ENCODE measurements at places on chromosomes 5 and 9.
A peak's percentile ranks its signal among the peaks of the same experiment; 100 is the strongest.

DNA sequence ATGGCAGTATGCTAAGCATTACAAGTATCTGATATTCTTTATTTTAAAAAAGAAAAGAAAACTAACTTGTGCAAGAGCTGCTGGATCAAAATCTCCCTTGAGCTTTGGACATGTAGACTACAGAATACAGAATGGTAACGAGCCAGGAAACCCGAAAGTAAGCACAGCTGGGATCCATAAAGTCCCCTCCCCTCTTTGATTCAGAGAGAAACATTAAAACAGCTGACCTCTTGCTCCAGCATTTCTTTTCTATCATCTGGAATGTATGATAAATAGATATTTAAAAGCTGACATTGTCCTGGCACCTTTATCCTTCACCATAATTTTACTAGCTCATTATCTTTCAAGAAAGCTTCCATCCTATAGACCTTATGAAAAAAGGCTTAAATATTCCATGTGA, 28.2 kb upstream of the LPAR1 start:
- no peaks in the 10 kb centered on the region for H3K27me3 ChIP-seq
- no peaks in the 10 kb centered on the region for H3K36me3 ChIP-seq
- H3K4me3 ChIP-seq: no peak overlapping the region
- no peaks in the 10 kb centered on the region for H3K4me1 ChIP-seq
- no peak overlapping the region for H3K27ac ChIP-seq

GRCh38 chr5:148384380-148384737, 601 bp downstream of the FBXO38 start:
- peaks cover 4% of the 10 kb centered on the region for H3K36me3 ChIP-seq
- peak overlapping the region; percentile 97 for H3K27ac ChIP-seq
- peak overlapping the region; percentile 93 for H3K4me3 ChIP-seq
- no peaks in the 10 kb centered on the region for H3K27me3 ChIP-seq
- DNase-seq: no peak
- peaks cover 8% of the 10 kb centered on the region for H3K4me1 ChIP-seq

- H3K36me3 ChIP-seq: no peaks in the 10 kb centered on the region
- H3K4me3 ChIP-seq: no peak overlapping the region
- no peaks in the 10 kb centered on the region for H3K4me1 ChIP-seq
- no peak for DNase-seq
Observed at GRCh38 chr9:73451003-73451402, 299.3 kb downstream of the ANXA1 start.

- no peaks in the 10 kb centered on the region for H3K4me1 ChIP-seq
- H3K4me3 ChIP-seq: no peak overlapping the region
- DNase-seq: no peak
- no peak overlapping the region for H3K27ac ChIP-seq
Observed at GRCh38 chr9:107105784-107106183, 177.3 kb upstream of the RAD23B start.

- no peak for DNase-seq
- peaks cover 11% of the 10 kb centered on the region for H3K36me3 ChIP-seq
- H3K27ac ChIP-seq: no peak overlapping the region
- H3K27me3 ChIP-seq: no peaks in the 10 kb centered on the region
- no peaks in the 10 kb centered on the region for H3K4me1 ChIP-seq
- H3K4me3 ChIP-seq: no peak overlapping the region
Observed at GRCh38 chr9:32430720-32431119, 46.3 kb downstream of the ACO1 start.

DNA sequence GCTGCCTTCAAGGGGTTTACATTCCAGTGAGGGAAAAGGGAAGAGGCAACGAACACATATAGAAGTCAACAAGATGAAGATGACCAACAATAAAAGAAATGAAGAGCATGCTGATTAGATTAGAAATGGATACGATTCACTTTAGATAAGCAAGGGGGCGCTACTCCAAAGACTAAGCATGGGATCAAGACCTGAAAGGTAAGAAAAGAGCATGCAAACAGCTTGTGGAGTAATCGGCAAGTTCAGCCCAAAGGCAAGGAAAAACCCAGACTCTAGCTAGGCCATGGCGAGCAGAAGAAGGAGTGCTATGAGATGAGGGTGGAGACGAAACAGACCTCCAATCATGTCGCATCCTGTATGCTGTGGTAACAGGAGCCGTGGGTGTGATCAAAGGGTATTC, 124.4 kb downstream of the FANCC start:
- H3K4me3 ChIP-seq: no peak overlapping the region
- no peak overlapping the region for H3K27ac ChIP-seq
- no peak for DNase-seq
- H3K27me3 ChIP-seq: no peaks in the 10 kb centered on the region
- H3K4me1 ChIP-seq: peaks cover 13% of the 10 kb centered on the region
- no peaks in the 10 kb centered on the region for H3K36me3 ChIP-seq

DNA sequence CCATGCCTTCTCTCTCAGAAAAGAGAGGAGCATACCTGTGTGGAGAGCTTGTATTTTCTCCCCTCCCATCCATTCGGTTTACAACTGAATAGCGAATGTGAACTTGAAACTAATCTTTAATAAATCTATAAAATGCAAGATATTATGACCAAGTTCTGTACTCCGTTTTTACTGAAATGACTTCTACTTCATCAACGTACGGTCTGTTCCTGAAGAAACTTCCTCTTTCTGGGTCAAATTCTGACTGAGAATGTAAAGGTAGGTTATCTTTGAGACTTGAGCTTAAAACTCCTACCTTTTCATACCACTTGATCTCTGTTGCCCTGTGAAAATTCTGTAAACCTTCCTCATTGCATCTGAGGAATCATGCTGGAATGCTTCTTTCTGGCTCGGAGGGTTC, 4.2 kb upstream of the CTNNAL1 start:
- no peak overlapping the region for H3K4me3 ChIP-seq
- no peak overlapping the region for H3K27ac ChIP-seq
- H3K4me1 ChIP-seq: peaks cover 7% of the 10 kb centered on the region
- peaks cover 11% of the 10 kb centered on the region for H3K36me3 ChIP-seq
- DNase-seq: no peak

DNA sequence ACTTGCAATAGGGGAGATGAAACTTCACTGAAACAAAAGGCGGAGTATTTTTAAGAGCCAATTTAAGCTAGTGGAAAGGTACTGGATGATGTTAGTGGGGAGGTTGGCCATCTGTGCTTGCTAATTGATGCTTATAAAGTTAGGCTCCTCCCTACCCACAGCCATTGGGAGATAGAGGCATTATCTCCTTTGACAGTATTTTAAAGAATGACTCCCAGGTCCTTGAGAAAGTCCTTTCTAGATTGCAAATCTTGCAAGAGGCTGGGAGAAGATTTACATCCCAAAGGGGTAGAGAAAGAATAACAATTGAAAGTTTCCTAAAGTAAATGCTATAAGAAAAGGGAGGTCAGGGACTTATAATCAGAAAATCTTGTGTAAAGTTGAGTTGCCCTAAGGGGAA, 282.6 kb downstream of the BRINP1 start:
- no peak overlapping the region for H3K4me3 ChIP-seq
- no peak for DNase-seq
- no peak overlapping the region for H3K27ac ChIP-seq
- no peaks in the 10 kb centered on the region for H3K4me1 ChIP-seq

GRCh38 chr5:97125125-97125683, 17.2 kb downstream of the LIX1 start:
- H3K4me3 ChIP-seq: no peak overlapping the region
- DNase-seq: no peak
- H3K36me3 ChIP-seq: no peaks in the 10 kb centered on the region
- no peak overlapping the region for H3K27ac ChIP-seq

GRCh38 chr9:21993893-21994555, at the start of gene CDKN2A:
TSS of gene CDKN2A (minus strand) at chr9:21994392.
- peak; percentile 69 for DNase-seq
- H3K27me3 ChIP-seq: peaks cover 10% of the 10 kb centered on the region
- peak within 1 kb of the TSS; percentile 74 for H3K27ac ChIP-seq
- peak within 1 kb of the TSS; percentile 63 for H3K4me3 ChIP-seq

DNA sequence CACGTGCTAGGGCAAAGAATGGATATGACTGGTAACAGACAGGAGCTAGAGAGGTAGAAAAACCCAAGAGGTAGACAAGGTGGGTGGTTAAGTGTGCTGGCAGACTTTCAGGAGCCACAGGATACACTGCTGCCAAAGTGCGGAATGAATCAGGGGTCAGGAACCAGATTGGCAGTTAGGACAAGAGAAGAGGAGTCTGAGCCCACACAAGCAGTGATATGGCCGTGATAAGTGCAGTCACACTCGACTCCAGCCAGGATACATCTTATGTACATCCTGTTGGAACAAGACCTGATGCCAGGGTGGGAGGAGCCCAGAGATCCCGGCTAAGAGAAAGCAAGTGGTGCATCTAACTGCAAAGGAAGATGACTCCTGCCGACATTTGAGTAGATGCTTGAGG, 10.0 kb downstream of the SLIT3 start:
- no peak overlapping the region for H3K27ac ChIP-seq
- H3K4me1 ChIP-seq: no peaks in the 10 kb centered on the region
- H3K27me3 ChIP-seq: no peaks in the 10 kb centered on the region
- DNase-seq: no peak

GRCh38 chr9:72996684-72997314, 43.9 kb upstream of the ALDH1A1 start:
- no peaks in the 10 kb centered on the region for H3K36me3 ChIP-seq
- DNase-seq: no peak
- H3K4me3 ChIP-seq: no peak overlapping the region

DNA sequence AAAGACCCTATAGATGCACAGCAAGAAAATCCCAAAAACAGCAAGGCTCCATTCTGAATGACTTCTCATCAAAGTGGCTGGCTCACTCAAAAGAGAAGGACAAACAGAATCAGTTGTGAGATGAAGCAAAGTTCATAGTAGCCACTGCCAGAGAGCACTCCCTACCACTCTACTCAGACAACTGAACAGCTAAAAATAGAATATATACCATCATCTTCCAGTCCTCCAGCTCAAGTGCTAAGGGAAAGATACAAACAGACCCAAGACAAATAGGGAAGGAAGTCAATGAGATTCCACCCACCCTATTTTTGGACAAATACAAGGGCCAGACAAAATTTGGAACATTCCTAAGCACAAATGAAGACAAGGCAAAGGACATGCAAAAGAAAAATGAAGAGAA, 20.6 kb downstream of the GNAQ start:
- no peaks in the 10 kb centered on the region for H3K27me3 ChIP-seq
- H3K4me1 ChIP-seq: peaks cover 14% of the 10 kb centered on the region
- DNase-seq: no peak

GRCh38 chr9:76608575-76609273, 149.7 kb downstream of the GCNT1 start:
- no peaks in the 10 kb centered on the region for H3K27me3 ChIP-seq
- no peaks in the 10 kb centered on the region for H3K36me3 ChIP-seq
- no peak overlapping the region for H3K27ac ChIP-seq
- H3K4me1 ChIP-seq: peaks cover 16% of the 10 kb centered on the region
- H3K4me3 ChIP-seq: no peak overlapping the region
- DNase-seq: no peak

DNA sequence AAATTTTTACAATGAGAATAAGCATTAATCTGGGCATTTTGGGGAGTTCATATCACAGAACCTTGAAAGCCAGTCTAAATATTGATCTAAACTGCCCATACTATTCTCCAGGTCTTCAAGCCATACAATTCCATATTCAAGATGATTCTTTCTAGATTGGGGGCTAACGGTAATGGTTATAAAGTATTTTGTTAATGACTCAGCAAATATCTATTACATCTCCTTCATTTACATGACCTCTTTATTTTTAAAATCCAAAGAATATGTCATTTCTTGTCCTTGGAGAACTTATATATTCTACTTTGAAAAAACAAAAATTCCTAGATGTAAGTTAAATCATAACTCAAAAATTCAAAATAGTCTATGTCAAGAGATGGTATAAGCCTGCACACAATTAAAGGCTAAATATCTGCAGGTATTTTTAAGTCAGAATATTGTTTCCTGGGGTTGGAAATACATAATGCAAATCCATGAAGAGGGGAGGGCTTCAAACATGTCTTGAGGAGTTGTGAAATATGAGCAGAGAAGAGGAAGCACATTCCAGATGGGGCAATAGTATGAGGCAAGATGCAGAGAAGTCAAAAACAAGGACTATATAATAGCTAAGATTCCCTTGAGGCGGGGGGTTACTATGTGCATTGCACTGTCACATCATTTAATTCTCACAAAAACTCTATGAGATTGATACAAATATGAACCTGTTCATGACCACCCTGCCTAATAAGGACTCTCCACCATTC, 526.4 kb downstream of the NR2F1-AS1 start:
- no peak overlapping the region for H3K27ac ChIP-seq
- no peak for DNase-seq
- no peaks in the 10 kb centered on the region for H3K4me1 ChIP-seq
- no peaks in the 10 kb centered on the region for H3K27me3 ChIP-seq
- no peak overlapping the region for H3K4me3 ChIP-seq

DNA sequence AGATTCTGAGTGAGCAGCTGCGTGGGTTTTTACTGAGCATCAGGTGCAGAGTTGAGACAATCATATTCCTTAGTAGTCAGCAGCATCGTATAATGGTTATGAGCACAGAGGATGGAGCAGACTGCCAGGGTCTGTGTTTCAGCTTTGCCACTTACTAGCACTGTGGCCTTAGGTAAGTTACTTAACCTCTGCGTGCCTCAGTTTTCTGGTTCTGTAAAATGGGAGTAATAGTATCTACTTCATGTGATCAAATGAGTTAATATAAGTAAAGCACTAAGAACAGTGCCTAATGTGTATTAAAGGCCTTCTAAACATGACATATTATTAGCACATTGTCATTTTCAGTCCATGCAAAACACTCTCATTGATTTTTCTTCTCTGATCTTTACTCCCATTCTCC, 4.8 kb upstream of the BTF3 start:
- H3K36me3 ChIP-seq: no peaks in the 10 kb centered on the region
- H3K4me3 ChIP-seq: no peak overlapping the region
- peaks cover 10% of the 10 kb centered on the region for H3K27me3 ChIP-seq
- H3K4me1 ChIP-seq: peaks cover 7% of the 10 kb centered on the region
- no peak for DNase-seq

GRCh38 chr5:172453206-172453985, 929 bp downstream of the SH3PXD2B start:
- no peak overlapping the region for H3K4me3 ChIP-seq
- H3K27ac ChIP-seq: no peak overlapping the region
- H3K36me3 ChIP-seq: no peaks in the 10 kb centered on the region
- peaks cover 7% of the 10 kb centered on the region for H3K27me3 ChIP-seq
- DNase-seq: no peak
